ENCODE measurements at places on chromosomes 3 and 15. TPM values are rescaled to one million over a fixed set of nuclear protein-coding genes. Genes with fewer than 3 reads are reported as not detected.

Gene CAMK2N2
- not detected for polyA plus RNA-seq

DNA sequence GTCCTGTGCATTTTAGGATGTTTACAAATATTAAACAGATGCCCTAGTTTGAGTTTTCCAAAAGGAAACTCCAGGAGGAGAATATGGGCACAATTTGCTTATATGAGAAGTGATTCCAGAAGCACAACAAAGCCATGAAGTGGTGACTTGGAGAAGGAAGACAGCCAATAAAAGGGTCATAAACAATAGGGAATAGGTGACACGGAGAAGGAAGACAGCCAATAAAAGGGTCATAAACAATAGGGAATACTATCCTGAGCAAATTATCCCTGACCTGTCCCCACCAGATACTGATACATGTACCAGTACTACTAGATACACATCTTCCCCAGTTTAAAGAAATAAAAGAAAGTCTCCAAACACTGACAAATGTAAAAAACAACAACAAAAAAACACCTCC lies 663.6 kb downstream of the GBE1 start:
- no peak for DNase-seq

GRCh38 chr15:88378188-88378637 lies 89.0 kb downstream of the MRPL46 start:
- no peak for DNase-seq

GRCh38 chr3:48845170-48845569 lies 2.5 kb downstream of the PRKAR2A start:
- no peak for DNase-seq

Gene RARB
- 11.2 TPM for polyA plus RNA-seq

GRCh38 chr3:55879901-55880331 lies 392.8 kb upstream of the WNT5A start:
- DNase-seq, result no peak

Gene TTC21A
- polyA plus RNA-seq, result 2.9 TPM

Gene HIGD2B
- not detected for polyA plus RNA-seq

GRCh38 chr3:8363200-8363599 lies 138.4 kb upstream of the LMCD1 start:
- DNase-seq, result no peak

DNA sequence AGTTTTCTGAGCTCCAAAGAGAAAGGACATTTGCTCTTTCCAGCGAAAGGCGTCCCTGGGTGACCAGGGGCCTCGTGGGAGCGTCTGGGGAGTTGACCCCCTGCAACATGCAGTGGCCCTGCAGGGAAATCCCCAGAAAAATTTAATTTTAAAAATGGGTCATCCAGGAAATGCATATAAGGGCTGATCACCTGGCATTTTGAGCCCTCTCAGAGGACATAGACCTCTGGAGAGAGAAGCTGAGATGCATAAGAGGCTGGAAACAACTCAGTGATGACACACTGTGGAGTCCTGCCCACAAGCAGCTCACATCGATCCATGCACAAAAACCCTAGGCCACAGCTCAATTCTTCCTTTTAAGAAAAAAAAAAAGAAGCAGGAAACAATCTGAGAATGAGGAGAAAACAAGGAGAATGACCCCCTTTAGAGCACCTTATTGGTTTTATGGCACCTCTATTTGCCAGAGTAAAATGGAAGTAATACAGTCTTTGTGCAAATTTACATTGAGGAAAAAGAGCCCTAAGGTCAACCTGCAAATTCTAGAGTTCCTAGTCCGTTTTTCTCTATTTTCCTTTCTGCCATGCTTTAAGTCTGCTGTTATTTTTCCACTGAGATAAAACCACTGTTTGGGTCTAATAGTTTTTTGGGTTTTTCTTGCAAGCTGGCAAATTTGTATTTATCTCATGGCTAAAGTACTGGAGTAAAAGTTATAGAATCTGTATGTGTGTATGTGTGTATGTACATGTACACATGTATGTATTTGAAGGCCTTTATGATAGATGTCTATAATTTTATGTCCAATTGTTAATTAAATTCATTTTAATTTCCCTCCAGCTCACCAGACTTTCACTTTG lies 6.9 kb upstream of the BDH1 start:
- no peak for DNase-seq

All from hindlimb muscle (tissue), 1 donor.